ENCODE measurements at places on chromosomes 13 and 19.

- DNase-seq = no peak
These were observed 9.4 kb upstream of the QTRT1 start for GRCh38 chr19:10691883-10692282.

GRCh38 chr13:95086761-95087160 lies 214.5 kb downstream of the ABCC4 start:
- DNase-seq = no peak

DNA sequence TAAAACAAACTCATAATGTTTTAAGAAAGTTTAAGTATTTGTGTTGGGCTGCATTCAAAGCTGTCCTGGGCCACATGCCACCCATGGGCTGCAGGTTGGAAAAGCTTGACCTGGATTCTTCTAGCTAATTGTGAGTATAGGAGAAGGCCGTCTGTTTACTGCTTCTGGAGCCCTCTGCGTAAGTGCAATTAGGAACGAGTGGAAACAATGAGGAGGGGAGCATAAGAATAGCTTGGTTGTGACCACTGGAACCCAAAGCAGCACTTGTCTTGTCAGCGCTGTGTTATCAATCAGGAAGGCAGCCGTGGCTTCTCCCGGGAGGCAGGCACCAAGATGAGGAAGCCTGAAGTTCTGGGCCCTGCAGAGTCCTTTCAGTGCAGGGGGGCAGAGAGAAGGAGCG lies 110.4 kb upstream of the MBNL2 start:
- DNase-seq = no peak

DNA sequence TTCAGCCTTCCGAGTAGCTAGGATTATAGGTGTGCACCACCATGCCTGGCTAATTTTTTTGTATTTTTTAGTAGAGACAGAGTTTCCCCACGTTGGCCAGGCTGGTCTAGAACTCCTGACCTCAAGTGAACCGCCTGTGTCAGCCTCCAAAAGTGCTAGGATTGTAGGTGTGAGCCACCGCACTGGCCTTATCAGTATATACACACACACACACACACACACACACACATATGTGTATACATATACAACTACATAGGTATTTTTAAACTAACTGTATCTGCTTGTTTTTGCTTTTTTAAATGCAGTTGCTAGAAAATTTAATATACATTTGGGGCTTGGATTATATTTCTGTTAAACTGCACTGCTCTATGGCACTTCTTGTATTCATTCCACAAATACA lies 3.1 kb downstream of the CARD8 start:
- DNase-seq = no peak

- DNase-seq = no peak
These were observed 56.8 kb upstream of the TNFRSF19 start for GRCh38 chr13:23513455-23513854.

DNA sequence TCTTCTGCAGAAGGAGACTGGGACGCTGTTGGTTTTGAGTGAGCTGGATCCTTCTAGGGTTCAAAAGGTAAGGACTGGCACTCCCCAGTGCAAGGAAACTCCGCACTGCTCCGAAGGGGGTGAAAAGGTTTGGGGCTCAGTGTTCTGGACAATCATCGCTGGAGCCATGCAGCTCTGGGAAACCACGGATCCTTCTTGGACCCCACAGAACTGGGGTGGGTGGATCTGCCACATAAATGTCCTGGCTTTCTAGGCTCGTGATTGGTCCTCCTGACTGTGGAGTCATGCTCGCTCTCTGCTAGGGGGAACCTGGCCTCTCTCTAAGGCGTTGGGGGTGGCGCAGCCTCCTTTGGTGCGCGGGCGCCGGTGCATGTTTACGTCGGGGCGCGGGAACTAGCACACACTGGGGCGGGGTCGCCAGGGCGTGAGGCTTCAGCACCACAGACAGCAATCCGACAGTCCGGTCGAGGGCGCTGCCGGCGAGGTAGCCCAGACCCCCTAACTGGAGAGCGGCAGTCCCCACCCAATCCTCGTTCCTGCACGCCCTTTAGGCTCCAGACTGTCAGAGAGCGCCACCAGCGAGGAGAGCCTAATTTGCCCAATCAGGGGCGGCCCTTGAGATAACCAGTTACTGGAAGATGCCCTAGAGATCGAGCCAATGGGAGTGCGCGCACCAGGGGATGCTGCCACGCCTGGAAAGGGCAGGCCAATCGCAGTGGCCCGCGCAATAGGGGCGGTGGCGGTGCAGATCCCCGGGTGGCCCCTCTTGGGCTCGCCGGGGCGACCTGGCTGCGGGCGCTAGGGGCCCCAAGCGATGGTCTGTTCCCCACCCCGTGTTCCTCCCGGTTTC lies 913 bp upstream of the ELAVL3 start:
- DNase-seq = peak; percentile 20

DNA sequence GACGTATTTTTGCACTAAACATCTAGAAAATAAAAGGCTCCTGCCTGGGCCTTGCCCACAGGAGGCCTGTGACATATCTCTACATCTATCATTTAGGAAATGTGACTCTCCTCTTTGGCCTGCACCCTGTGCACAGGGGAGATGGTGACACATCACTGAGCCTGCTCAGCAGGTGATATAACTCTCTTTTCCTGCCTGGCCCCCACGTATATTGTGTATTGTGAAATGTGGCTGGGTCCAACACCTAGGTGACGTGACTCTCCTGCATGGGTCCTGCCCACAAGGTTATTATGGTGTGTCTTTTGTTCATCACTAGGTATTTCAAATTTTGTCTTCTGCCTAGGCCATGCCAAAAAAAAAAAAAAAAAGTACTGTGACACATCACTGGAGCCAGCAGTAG lies 61.4 kb upstream of the ZNF724 start:
- no peak for DNase-seq

GRCh38 chr13:42696191-42696590 lies 85.2 kb upstream of the FAM216B start:
- DNase-seq = no peak

- DNase-seq = no peak
These were observed 1.2 kb downstream of the PSPC1 start for GRCh38 chr13:19781526-19781925.

DNA sequence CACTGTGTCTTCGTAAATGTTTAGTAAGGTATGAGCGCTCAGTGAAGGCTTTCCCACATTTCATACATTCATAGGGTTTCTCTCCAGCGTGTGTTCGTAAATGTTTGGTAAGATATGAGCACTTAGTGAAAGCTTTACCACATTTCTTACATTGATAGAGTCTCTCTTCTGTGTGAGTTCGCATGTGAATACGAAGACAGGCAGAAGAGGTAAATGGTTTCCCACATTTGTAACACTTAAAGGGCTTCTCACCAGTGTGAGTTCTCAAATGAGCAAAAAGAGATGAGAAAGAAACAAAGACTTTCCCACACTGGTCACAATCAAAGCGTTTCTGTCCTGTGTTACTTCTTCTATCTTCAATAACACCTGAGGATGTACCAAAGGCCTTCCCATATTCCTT lies 31.3 kb downstream of the ZNF560 start:
- no peak for DNase-seq

DNA sequence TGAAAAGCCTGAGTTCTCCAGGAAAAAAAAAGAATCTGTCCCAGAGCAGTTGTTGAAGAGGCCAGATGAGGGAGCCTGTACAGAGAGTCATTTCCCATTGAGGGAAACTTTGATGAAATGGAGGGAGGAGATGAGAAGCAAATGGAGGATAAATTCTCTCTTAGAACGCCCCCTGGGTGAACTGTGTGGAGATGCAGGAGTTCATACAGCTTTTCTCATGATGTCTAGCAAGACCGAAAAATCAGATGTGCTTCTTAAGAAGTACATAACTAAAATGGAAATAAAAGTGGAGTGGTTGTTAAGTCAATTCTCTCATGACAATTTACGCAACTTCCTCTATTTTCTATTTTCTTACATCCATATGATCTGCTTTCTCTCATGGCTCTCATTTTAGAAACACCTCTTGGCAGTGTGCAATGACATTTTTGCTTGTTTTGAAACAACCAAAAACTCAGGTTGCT lies 1263.1 kb downstream of the PCDH9 start:
- DNase-seq = no peak

- DNase-seq = no peak
These were observed 119.5 kb downstream of the TM9SF2 start for GRCh38 chr13:99620806-99621205.

DNA sequence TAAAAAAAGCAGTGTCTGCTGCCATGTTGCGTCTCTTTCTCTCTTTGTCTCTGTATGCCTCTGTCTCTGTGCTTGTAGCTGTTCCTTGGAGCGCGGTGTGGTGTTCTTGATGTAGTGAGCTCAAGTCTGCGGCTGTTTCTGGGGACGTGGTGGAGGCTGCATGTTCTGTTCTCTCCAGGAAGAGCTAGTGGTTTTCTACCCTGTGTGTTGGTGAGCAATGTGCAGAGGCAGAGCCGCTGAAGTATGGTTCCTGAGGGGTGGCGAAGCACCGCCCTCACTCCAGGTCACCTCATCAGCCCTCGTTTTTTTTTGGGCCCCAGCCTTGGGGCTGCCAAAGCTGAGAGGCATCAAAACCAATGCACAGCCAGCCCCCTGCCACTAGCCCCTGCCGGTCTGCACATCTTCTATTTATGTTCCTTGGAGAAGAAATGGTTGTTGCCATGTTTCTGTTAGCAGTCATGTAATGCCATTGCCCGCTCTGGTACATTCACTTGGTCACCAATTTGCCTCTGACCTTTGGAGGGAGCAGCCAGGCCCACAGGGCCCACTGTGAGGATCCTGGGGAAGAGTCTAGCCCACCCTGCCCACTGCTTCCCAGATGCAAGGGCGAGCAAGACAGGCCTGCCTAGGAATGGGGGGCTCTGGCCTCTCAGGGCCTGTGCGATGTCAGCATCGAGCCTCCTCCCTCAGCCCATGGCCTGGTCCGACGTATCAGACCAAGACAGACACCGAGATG lies 7.2 kb downstream of the HNRNPL start:
- no peak for DNase-seq
